ENCODE measurements at places on chromosomes 2 and 18.

GRCh38 chr2:102166189-102166845 lies 20.5 kb upstream of the IL1RL2 start:
- no peak for DNase-seq

- DNase-seq, result no peak
Observed at GRCh38 chr2:237854295-237854694, 5.1 kb upstream of the RAMP1 start.

DNA sequence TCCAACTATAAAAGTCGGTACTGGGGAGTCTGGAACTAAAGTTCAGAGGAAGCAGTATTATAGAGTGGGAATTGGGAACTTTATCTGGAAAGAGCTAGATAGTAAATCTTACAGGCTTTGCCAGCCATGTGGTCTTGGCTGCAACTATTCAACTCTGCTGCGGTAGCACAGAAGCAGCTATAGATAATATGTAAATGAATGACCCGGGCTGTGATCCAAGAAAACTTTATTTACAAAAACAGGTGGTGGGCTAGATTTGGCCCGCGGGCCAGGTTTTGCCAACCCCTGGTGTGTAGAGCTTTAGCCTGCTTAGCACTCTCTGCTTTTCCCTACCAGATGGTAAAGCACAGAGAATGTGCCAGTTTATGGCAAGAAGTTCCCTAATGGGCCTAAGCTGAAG lies 70.8 kb downstream of the TNP1 start:
- no peak for DNase-seq

GRCh38 chr18:11587432-11587831 lies 22.0 kb upstream of the SLC35G4 start:
- no peak for DNase-seq

GRCh38 chr2:226215902-226216503 lies 583.6 kb downstream of the IRS1 start:
- peak; percentile 42 for DNase-seq

GRCh38 chr18:54551590-54551989 lies 39.5 kb upstream of the DYNAP start:
- no peak for DNase-seq

DNA sequence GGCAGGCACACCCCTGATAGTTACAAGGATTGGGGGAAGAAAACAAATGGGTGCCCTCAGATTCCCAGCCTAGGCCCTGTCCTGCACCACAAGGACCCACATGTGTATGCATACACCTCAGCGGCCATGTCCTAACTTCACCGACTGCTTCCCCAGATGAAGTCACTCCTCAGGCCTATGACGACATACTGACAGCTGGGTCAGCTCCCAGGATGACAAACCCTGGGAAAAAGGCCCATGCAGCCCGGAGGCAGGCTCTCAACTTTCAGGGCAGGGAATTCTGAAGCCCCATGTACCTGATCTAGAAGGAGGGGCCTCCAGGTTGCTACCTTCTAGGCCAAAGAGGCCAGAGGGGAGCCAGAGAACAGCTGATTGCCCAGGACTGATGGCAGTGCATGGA lies 11.0 kb upstream of the PLEKHM3 start:
- DNase-seq, result no peak

DNA sequence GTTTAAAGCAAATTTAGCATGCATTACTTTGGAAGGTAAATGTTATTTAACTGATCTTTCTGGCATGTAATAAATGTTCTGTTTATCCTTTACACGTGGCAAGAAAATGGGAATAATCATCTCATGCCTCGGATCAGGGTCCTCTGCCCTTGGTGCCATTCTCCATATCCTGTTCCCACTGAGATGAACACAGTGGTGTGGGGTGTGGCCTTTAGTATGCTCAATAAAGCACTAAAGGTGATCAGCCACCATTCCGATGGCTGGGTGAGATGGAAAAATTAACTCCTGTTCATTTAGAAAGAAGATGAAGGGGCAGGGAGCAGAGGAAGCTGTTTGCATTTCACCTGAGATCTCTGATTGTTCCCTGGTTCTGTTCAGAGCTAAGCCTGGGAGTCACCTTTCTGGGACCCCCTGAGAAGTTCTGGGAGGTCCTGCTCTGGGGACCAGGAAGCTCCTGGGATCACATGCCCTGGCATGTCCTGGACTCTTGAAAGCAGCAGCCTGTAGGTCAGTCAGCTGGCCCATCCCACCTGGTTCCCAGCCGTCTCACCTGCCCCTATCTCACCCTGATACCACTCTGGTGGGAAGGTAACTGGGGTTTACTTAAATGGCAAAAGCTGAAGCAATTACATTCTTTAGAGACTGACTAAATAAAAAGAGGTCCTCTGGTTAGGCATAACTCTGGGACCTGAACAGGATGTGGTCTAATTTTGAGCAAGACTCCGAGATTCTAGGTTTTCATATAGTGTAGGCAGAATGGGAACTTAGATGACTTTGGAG lies 288.9 kb upstream of the EPAS1 start:
- DNase-seq, result no peak

Measured in stimulated activated naive B cell treated with anti-CD40 and anti-IgM and Interleukin-4, amounts not matched to agents 10 μg/mL and 1 μg/mL and 100 μg/mL, for 72 hours (primary cell).